ENCODE measurements at places on chromosomes 11 and 22.

- DNase-seq: peak; percentile 95
Measured at GRCh38 chr11:71787098-71787823, 45.7 kb upstream of the DEFB108B start.

GRCh38 chr22:41976961-41977566 lies 7.8 kb downstream of the SEPTIN3 start:
- no peak for DNase-seq

DNA sequence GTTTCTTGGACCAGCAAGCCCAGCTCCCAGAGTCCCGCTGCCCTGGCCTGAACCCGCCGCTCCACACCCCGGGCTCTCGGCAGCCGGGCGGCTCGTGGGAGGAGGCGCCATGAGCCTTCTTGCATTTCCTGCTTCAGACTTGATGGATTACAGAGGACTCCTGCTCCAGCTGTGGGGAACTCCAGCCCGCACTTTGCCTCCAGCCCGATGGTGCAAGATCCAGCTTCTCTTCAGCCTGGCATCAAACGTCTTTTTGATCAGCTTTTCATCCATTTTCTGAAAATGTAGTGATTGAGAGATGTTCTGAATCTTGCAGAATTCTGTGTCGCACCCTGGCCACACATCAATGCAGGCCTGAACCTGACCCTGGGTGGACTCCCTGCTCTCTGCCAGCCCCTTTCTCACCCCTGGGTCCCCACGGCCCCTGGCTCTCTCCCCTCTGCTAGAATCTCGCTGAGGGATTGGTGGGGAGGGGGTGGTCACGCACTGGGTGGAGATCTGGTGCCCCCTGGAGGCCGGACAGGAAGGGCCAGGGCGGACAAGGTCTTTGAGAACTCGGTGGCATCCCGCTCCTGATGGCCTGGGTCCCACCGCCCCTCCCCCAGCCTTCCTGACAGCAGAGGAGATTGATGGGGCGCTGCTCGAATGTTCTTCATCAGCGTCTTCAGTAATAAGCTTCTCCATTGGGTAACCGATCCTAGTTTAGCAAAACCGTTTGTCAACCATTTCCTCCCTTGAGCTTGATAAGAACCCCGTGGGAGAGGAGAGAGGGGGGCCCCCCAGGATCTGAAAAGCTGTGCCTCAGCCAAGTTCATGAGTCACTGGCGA lies 12.1 kb upstream of the NFAM1 start:
- DNase-seq: peak; percentile 90

GRCh38 chr22:39954584-39955055 lies 5.6 kb upstream of the TMA7B start:
- no peak for DNase-seq

GRCh38 chr11:86753459-86753858 lies 46.9 kb upstream of the PRSS23 start:
- no peak for DNase-seq

All from tibial artery (tissue), 4 donors.